ENCODE measurements at places on chromosomes 13 and 19. TPM values are rescaled to one million over a fixed set of nuclear protein-coding genes. Genes with fewer than 3 reads are reported as not detected.

AP1M2 gene
- total RNA-seq = not detected

DNA sequence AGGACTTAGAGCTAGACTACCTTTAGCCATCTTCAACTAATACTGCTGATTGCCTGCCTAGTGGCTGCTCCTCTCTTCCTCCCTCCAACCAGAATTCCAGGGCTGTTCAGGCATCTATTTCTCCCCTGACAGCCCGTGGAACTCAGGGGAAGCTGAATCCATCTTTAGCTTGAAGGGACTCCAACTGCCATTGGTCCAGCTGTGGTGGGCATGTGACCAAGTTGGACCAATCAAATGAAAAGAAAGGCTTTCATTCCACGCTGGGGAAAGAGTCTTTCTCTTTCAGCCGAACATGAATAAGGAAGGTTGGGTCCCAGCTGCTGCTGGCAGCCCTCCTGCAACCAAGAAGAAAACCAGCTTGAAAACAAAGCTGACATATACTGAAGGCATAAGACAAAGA, 168.5 kb upstream of the OBI1 start:
- DNase-seq = no peak

DNA sequence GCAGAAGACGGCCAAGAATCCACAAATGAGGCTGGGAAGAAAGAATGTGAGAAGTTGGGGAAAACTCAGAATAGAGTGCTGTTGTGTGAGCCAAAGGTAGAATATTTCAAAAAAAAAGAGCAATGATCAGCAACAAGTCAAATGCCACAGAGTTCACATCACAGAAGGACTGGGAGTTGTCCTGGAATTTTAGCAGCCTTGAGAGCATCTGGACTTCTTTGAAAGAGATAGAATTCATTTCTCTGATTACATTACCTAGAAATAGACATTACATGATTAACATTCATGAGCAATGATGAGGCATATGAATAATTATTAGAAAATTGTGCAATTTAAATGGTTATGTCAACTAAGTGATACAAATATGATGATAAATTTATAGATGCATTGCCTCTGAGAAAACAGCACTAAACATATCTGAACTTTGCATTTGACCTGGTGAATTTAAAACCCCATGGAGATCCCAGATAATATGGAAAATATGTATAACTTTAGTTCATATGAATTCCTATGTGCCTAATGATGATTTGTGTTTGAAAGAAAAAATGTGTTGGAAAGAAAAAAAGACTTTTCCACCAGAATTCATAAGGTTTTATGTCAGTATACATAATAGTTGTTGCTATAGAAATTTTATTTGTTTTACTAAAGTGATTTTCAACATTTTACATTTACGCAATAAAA, 186.2 kb downstream of the POSTN start:
- no peak for DNase-seq

OR7G2 gene
- total RNA-seq = not detected

DNA sequence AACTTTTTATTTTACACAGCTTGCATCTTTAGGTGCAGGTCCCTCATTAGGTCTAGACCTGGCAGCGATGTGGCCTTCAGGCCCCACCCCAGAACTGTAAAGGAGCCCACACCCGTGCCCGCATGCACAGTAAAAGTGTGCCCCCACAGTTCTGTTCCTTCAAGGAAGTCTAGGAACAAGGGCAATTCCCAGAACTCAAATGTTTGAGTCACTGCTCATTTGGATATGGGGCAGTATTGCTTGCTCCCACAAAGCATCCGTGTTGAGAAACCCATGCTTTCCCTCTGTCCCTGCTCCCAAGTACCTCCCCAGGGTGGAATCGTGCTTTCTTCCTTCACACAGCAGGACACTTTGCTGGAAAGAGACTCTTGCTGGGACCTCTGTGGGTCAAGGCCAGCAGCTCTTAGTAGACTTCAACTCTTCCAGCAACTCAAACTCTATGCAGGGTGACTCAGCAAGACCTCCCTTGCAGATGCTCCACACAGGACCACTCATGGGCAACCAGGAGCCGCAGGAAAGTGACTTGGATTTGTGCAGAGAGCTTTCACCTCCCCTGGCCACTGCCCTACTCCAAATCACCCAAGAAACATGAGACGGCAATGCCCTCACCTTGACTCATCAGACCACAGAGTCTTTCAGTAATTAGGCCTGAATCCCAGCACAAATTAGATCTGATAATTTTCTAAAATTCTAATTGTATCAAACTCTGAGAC, 12.3 kb downstream of the SLC7A1 start:
- DNase-seq = no peak

DNA sequence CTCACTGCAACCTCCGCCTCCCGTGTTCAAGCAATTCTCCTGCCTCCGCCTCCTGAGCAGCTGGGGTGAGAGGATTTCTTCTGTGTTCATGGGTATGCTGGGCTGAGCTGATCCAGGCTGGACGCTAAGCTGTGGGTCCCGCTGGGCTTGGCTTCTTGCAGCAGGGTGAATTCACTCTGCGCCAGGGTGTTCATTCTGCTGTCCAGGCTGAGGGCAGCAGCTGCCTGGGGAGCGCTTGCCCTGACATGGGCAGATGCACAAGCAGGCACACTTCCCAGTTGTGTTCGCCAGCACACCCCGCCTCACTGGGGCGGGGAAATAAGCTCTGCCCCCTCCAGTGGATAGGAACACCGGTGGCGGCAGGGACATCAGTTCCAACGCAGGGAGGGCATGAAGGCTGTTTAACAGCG, 7.3 kb upstream of the INAFM1 start:
- DNase-seq = no peak

METTL21C gene
- total RNA-seq = not detected

- DNase-seq = no peak
These were observed 838.8 kb downstream of the PCDH9 start for GRCh38 chr13:66391322-66391721.

POU4F1 gene
- 0.44 TPM for total RNA-seq

DNA sequence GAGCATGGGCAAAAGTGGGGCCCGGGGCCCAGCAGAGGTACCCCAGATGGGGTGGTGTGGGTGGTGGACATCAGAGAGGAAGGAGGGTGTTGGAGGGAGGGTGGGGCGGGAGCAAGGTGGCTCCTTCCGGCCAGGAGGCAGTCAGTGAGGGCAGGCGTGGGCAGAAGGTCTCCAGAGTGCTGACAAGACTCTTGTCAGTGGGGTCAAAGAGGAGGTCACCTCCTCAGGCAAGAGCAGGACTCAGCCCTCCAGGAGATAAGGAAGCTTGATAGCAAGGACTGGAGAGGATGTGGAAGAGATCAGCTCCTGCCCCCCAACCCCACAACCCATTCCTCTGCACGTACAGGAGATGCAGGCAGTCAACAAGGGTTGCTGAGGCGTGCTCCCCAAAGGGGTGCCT, 9.8 kb downstream of the GJA3 start:
- no peak for DNase-seq

DNA sequence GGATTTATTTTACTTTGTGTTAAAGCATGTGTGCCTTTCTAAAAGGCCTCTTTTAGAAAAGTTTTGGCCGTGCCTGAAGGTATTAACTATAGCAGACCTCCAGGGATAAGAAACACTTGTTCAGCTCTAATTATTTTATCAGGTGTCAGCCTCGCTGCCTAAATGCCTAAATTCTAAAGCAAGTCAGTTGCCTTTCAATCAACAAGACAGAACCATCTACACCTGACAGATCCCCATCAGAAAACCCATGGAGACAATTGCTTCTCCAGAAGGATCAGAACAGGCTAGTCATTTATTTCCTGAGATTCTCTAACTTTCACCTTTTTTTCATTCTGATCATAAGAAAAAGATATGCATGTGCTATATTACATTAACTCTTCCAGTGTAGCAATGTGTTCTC, 171.4 kb upstream of the GPC6 start:
- no peak for DNase-seq

DNA sequence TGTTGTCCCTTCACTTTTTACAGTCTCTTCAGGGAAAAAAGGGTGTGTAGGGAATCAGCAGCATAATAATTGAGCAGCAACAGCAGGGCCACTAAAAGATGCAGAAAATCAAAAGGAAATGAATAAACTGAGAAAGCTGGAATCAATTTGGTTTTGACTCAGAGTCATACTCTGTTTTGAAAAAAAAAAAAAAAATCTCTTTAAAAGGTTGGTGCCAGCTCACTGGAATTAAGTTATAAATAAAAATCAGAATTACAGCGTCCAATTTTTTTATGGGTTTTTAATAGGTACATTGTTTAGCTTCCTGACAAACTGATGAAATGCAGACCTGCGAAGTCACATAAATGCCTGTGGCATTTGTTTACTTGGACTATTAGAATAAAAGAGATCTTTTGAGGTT, 231.9 kb downstream of the COG6 start:
- DNase-seq = no peak

NAXD gene
- total RNA-seq = 29.4 TPM

DNA sequence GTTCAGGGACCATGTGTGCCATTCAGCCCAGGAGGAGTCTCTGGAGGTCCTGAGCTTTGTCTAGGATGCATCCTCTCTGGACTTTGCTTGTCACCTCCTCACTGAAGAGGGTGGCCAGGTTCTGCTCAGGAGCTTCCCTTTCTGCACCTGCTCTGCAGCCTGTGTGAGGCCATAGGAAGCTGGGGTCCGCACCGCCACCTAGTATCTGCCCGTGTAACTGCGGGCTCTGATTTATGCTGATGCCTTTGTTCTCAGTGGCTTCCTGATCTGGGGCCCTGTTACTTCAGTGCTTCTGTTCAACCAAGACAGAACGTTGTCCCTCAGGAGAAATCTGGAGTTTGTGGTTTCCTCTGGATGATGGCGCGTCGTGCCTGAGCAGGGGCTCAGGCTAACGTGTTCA, 15.5 kb downstream of the ZNF610 start:
- no peak for DNase-seq

TEX101 gene
- total RNA-seq = not detected

NUFIP1 gene
- 4.8 TPM for total RNA-seq

DNA sequence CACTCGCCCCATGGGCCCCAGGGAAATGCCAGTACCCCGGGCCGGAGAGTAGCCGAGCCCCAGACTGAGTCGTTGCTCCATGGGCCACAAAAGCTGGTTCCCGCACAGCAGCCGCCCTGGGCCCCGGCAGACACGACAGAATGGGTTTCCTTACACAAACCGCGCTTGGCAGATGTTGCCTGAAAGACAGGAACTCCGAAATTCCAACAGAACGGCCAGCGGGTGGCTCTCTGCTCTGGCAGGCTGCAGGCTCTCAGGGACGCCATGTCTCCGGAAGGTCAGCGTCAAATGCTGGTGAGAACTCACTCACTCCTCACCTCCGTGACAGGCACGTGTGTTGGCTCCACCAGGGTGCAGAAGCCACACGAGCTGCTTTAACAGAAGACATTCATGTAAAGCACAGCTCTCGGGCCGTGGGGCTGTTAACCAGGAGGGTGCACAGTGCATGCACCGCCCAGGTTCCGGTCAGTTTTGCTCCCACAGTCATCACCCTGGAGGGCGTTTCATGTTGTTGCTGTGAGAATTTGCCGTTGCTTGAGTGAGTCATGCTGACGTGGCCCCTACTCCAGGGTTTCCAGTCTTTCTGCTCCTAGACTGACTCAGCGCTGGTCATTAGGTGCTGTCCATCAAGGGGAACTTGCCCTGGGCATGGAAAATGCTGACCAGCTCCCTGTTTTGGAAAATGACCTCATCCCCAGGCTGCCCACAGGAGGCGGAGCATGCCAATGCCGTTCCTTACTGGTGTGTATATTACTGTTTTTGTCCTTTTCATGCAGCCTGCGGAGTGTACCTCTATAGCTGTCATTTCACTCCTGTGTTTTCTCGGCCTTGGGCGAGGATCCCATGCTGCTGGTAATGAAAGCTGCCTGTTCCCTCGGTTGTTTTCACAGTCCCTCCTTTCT, 44.8 kb downstream of the ANKRD10 start:
- peak; percentile 48 for DNase-seq

GRCh38 chr13:27921961-27922882, 2.4 kb downstream of the PDX1 start:
- peak; percentile 15 for DNase-seq

LGALS7 gene
- not detected for total RNA-seq

- no peak for DNase-seq
These were observed 11.0 kb downstream of the FUZ start for GRCh38 chr19:49801966-49802661.

DNA sequence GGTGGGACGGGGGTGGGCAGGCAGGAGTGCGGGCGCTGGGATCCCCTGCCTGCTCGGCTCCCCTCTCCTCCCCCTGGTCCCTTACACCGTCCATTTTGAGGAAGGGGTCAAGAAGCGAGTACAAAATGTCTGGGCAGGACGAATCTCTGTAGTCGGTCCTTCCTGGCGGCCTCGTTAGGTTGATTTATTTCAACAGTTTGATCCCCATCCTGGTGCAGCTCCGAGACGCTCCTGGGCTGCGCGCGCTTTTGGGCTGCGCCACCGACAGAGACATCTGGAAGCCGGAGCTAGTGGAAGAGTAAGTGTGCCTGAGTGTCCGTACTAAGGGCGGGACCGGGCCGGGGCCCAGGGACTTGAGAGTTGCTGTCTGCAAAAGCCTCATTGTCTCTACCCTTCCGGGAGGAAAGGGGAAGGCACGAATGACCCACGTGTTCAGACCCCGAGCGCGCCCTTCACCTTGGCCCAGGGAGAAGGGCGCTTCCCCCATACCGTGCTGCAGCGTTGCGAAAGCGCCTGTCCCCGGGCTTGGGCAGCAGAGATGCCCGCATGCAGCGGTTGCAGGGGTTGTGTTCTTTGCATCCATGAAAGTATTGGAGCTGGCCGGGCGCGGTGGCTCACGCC, 1.8 kb downstream of the ZNF114 start:
- peak; percentile 23 for DNase-seq

DNA sequence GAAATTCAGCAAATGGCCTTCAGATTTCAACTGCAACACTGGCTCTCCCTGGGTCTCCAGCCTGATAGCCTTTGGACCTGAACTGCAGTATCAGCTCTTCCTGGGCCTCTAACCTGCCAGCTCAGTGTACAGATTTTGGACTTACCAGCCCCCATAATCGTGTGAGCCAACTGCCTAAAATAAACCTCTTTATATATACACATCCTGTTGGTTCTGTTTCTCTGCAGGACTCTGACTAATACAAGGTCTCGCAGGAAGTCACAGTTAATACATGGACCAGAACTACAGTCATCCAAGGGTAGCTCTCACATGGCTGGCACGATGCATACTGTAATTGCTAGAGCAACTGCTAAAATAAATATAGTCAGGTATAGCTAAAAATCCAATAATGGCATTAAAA, 85.1 kb downstream of the KATNAL1 start:
- no peak for DNase-seq

CYP4F11 gene
- not detected for total RNA-seq

SERPINE3 gene
- total RNA-seq = not detected

- no peak for DNase-seq
These were observed 26.8 kb upstream of the ALOX5AP start for GRCh38 chr13:30708541-30708940.

DNA sequence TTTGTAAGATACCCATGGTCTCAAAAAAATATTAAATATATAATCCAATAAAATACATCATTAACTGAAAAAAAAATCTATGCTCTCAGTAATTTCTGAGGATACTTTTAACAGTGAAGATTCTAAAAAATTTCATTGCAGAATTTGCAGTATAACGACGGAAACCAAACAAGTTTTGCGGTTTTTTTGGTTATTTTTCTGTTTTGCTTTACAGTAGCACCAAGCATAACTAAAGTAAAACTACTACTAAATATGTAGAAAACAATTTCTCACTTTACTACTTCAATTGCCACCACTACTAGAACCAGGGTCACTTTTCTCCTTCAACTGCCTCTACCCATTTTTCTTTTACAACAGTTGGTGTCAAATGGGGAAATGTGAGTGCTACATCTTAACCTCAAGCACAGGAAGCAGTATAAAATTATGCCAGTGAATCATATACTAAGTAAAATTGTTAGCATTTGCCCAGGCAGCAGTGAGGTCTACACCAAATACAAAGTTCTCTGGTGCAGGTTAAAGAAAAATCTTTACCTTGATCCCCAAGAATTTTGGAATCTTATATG, 24.1 kb downstream of the MICU2 start:
- peak; percentile 14 for DNase-seq

Measured in activated T-cell treated with anti-CD3 and anti-CD28 coated beads, Interleukin-2, amount 50 U/mL, for 72 hours (primary cell).